ENCODE measurements at places on chromosomes 11 and 22. TPM values are rescaled to one million over a fixed set of nuclear protein-coding genes. Genes with fewer than 3 reads are reported as not detected.

Gene TBX1
- total RNA-seq = not detected

Gene RIMBP3C
- total RNA-seq = not detected

Gene MGAT3
- total RNA-seq = 12.8 TPM

Gene IGF2
- total RNA-seq = 0.08 TPM

Gene CYTH4
- total RNA-seq = 106 TPM

Gene GSTT2B
- total RNA-seq = not detected
